ENCODE measurements at places on chromosomes 5 and 9.

DNA sequence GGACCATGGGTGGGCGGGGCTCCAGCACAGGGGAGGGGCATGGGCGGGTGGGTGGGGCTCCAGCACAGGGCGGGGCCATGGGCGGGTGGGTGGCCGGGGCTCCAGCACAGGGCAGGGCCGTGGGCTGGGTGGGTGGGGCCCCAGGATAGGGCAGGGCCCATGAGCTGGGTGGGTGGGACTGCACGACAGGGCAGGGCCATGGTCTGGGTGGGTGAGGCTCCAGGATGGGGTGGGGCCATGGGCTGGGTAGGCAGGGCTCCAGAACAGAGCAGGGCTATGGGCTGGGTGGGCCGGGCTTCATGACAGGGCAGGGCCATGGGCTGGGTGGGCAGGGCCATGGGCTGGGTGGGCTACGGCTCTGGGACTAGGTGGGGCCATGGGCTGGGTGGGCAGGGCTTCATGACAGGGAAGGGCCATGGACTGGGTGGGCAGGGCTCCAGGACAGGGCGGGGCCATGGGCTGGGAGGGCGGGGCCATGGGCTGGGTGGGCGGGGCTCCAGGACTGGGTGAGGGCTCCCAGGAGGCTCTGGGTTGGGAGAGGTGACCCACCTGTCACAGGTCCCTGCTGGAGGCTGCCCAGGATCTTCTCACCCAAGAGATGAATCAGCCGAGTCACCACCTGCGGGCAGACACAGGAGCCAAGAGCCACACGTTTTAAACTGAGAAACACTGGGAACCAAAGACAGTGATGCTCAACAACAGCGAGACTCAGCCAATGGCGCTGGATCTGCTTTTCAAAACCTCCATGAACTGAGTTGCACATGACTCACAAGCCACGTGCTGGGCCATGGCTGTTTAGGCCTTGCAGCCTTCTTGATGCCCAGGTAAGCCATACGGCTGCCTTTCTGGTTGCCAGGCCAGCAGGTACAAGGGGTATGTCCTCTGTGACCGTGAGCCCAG, 33.6 kb upstream of the NSMF start:
- no peak for DNase-seq

DNA sequence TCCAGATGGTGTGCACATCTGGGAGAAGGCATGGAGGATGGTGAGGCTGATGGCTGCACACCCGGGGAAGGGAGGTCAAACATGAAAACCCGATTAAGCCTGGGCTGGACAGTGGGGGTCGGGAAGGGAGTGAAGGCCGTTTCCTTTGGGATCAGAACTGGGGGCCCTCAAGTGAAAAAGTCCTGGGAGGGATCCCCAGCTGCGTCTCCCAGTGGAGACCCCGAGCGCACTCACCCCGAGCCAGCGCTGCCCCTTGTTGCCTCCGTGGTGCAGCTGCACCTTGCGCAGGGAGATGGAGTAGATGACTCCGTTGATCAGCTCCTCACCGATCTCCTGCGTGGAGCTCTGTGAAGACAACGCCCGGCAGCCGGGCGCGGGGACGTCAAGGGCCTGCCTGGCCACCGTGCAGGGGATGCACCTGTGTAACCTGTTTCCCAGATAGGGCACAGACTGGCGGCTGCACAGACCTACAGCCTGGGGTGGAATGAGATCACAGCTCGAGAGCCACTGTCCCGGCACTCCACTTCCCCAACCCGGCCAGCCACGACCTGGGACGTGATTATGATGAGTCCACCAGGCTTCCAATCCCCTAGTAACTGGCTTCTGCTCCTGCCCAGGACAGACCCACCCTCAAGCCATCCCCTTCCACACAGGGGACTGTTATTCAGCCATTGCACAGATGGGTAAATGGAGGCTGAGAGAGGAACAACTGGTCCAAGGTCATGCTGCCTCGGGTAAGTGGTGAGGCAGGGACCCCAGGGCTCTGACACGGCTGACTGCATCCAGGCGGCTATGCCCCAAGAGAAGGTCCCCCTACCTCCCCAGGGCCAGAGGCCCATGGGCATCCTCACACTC, 9.0 kb downstream of the RALGDS start:
- DNase-seq = no peak

GRCh38 chr5:18091758-18092157, 457.5 kb downstream of the TAF11L14 start:
- no peak for DNase-seq

DNA sequence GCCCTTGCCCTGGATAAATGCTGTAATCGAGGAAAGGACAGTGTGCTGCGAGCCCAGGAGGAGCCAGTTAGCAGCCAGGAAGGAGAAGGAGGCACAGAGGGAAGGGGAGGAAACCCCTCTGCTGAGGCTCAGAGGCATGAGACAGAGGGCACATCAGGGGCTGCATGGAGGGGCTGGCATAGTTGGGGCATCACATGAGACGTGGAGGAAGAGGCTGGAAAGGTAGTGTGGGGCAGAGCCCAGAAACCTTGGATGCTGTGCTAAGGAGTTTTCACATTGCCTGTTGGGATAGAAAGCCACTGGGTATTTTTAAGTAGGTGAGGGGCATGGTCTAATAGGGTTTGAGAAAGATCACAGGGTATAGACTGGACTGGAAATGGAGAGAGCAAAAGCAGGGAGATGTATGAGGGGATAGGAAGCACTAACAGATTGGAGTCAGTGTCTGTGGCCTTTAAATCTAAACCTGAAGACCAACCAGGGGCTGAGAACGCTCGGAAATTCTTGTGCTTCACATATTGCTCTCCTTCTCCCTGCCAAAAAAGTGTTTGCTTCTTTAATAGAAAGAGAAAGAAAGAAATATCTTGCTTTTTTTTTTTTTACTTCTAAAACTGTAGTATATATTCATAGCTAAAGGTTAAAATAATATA, 33.0 kb upstream of the ANGPTL2 start:
- DNase-seq = no peak

GRCh38 chr5:172802567-172803176, 31.4 kb upstream of the ERGIC1 start:
- DNase-seq = peak; percentile 76

GRCh38 chr9:84513979-84514378, 155.6 kb upstream of the NTRK2 start:
- no peak for DNase-seq

DNA sequence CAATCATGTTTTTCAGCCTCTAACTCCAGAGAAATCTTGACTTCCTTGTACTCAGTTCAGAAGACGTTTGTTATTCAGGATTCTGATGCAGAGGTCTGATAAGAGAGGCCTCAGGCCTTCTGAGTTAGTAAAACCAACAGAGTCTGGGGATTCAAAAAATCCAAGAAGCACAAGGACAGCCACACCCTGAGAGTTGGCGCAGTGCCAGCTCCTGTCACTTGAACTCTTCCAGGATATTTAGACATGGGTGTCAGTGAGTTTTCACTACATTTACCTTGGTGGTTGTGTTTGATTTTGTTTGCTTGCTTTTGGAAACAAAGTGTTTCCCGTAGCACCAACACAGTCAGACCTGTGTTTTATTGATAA, 41.6 kb upstream of the PDE8B start:
- DNase-seq = peak; percentile 43

DNA sequence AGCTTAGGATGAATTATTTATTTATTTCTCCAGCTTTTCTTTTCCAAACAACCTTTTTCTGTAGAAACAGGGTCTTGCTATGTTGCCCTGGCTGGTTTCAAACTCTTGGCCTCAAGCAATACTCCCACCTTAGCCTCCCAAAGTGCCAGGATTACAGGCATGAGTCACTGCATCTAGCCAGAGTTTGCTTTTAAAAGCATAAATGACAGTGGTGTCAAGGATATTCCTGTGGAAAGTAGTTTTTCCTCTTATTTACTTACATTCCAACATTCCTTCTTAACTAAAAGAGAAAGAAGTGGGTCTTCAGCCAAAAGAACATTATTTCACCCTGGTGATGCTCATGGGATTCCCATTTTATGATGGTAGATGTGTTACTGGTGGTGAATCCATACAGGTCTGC, 62.4 kb downstream of the GRIA1 start:
- peak; percentile 69 for DNase-seq

DNA sequence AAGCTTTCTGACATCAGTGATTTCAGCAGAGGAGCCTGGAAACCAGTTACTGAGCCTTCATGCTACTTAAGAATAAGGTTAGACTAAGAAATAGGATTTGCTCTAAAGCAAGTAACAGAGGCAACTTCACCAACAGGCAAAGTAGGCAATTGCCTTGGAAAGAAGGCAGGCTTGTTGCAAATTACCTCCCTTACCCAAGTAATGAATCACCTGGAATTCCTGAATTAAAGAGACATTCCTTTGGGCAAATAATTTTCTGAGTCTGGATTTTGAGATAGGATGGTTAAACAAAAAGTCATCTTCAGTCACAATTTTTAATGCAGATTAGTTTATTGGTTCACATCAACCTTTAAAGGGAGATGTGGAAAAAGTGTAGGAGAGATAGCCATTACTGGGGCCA, 92.8 kb downstream of the ITGA1 start:
- no peak for DNase-seq

DNA sequence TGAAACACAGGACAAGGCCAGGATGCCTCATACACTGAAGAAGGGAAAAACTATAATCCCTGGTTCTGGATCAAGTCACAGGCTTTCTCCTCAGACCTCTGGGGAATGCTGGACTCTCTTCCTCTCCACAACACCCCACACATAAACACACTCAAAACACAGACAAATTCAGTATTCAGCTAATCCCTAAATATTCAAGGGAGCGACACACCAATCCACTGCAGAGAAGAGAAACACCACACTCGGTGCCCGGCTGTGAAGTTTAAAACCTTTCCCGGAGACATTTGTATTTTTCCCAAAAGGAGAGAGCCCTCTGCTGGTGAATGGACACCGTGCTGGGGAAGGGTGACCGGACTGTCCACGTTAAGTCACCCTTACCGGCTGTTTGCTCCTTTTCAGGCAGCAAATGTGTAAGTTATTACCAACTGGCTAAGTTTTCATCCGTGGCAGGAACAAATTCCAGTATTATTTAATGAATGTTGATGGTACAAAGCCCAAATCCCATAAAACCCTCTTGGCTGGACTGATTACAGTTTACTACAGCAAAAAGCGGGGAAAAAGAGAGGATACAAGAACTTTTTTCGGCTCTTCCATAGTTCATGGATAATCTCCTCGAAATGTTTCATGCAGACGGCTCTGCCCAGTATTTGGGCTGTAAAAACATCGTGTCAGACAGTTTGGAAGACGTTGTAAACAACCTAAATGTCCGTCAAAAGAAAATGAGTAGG, 130.9 kb upstream of the SLC30A5 start:
- DNase-seq = peak; percentile 64

DNA sequence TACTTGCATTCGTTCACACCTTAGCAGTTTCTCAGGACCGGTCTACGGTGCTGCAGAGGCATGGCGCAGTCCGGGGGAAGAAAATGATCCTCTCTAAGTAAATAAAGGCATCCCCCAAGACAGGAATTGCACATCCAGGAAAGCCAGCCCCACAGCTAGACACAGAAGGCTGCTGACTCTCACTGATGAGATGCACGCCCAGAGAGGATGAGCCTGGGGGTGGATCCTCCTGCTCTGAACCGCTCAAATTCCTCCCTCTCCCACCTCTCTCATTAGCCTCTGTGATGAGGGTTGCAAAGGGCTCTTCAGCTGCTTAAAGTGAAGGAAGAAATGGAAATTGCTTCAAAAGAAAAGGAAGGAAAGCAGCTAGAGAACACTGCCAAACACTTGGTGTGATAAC, 132.4 kb downstream of the TTLL11 start:
- DNase-seq = no peak

DNA sequence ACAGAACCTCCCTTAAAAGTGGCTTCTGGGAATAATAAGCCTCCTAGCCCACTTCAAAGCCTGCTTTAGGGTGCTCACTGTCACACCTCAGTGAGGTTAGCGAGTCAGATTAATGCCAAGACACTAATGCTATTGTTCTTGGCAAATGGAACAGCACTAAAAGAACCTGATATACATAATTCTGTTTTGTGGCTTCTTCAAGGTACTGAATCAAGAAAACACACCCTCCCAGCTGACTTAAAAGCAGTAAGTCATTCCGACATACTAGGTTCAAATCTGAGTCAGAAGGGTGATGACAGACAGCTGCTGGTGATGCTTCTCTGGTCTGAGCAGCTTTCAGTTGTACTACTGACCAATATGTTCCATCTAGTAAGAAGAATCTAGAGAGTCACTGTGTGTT, 121.6 kb downstream of the OXCT1 start:
- DNase-seq = no peak

DNA sequence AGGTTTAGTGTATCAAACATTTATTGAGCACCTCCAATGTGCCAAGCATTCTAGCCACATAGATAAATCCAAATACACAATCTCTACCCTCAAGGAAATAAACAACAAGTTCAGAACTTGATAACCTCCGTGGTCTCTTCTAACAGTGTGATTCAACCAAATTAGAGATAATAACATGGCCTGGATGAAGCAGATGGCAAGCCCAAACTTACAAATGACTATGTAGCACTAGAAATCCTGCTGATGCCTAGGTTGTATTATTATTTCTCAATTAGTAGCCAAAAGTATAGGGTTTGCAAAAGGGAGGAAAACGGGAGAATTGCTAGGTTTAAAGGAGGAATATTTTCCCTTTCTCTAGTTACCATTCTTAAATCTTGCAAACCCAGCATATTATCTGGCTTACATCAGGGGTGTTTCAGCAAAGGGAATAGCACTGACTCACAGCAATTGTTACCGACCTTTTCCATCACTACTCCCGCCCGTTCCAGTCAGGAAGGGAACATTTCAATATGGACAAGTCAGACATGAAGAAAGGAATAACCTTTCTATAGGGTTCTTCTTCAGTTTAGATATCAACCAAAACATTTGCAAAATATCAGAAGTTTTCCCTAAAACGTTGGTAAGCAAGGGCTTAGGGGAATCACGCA, 2.3 kb downstream of the DPYSL3 start:
- DNase-seq = peak; percentile 51

GRCh38 chr9:125284855-125285254, 23.2 kb downstream of the GAPVD1 start:
- DNase-seq = no peak

- no peak for DNase-seq
These were observed 101.8 kb upstream of the MAST4 start for GRCh38 chr5:66494437-66494836.

DNA sequence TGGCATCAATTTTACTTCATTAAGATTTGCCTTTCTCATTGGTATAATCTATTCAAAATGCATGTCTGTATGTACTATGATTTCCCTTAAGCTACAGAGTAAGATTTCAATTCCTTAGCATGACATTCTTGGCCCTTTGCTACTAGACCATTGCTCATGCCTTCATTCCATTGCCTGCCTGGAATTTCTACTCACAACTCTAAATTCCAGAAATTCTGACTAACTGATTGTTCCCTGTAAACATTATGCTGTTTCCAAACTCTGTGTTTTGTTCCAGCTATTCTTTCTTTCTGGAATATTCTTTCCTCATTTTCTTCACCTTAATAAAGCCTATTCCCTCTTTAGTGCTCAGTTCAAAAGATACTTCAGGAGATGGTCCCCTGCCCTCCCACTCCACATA, 568.8 kb upstream of the SEMA6A start:
- peak; percentile 50 for DNase-seq

DNA sequence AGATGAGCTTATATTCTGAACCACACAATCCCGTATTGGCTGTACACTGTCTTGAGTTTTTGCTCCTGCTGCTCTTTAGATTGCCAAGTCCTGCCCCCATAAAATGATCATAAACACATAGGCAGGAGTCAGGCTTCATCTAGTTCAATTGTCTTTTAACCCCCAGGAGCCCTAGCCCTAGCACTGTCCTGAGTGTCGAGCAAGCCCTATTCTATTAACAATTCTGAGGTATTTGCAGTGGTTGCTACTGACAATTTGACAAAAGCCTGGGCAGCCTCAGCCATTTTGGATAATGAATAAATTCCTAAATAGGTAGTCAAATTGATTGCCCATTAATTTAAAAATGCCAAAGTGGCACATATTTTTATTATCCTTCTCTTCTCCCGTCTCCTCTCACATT, 257.2 kb downstream of the YTHDC2 start:
- DNase-seq = no peak

Data from fibroblast of skin of back (primary cell).